ENCODE measurements at places on chromosomes 1 and 21. TPM values are rescaled to one million over a fixed set of nuclear protein-coding genes. Genes with fewer than 3 reads are reported as not detected.

The KRTAP21-1 gene
- total RNA-seq = not detected

The SYT14 gene
- not detected for total RNA-seq

The TPTE gene
- not detected for total RNA-seq

The INTS3 gene
- total RNA-seq = 30.3 TPM

The ANKRD65 gene
- total RNA-seq = not detected

The TMIGD3 gene
- not detected for total RNA-seq

The SHISAL2A gene
- not detected for total RNA-seq

The AKR7A3 gene
- total RNA-seq = 86.9 TPM

The ANGPTL1 gene
- total RNA-seq = 5.5 TPM
